Stomach (tissue), 19 donors: ENCODE measurements at places on chromosomes 5 and 9.
A peak's percentile ranks its signal among the peaks of the same experiment; 100 is the strongest.

DNA sequence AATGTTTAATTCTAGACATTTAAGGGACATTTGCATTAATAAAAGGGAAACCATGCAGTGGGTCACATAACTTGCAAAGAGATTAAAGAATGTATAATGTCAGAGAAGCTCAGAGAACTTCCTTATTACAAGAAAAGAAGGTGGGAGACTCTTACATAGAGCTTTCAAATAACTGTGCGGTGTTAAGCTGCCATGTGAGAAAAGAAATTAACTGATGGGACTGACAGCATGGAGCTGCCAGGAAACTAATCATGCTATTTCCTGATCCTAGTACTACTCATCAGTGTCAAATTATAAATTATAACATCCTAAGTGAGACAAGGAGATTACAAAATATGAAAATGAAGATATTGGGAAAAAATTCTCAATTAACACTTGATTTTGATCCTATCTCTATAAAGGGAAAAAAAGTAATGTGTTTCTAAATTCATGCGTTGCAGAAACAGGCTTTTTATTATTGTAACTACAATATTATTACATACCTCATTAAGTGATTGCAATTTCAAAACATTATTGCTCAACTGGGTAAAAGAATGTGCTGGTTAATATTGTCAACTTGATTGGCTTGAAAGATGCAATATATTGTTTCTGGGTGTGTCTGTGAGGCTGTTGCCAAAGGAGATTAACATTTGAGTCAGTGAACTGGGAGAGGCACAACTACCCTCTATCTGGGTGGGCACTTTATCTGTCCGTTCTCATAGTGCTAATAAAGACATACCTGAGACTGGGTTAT, 609.5 kb upstream of the NUDT12 start:
- DNase-seq: no peak

DNA sequence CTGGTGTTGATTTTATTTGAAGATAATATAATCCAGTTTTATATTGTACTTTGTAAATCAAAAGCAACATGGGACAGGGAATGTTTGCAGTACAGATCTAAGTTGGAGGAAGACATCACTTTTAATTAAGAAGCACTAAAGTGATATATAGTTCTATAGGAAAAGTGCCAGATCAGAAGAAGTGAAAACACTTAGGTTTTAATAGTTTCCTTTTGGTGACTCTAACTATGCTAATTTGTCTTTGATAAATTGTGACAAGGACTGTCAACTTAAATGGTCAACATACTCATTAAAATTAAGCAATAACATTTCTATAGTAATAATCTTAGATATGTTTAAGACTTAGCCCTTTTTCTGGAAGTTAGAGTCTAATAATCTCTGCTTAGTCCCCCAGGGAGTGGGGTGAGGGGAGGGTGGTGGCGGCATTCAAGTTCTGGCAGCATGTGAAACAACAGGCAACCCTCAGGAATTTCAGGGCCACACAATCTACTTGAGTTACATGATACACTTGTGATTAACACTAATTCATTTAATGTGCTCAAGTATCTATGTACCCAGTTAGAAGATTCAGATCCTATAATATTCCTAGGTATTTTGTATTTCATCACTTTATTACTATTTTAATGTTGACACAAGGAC, 1026.5 kb downstream of the NR2F1-AS1 start:
- no peak for DNase-seq

GRCh38 chr5:109668237-109668636, 21.5 kb upstream of the MAN2A1 start:
- no peak for DNase-seq

DNA sequence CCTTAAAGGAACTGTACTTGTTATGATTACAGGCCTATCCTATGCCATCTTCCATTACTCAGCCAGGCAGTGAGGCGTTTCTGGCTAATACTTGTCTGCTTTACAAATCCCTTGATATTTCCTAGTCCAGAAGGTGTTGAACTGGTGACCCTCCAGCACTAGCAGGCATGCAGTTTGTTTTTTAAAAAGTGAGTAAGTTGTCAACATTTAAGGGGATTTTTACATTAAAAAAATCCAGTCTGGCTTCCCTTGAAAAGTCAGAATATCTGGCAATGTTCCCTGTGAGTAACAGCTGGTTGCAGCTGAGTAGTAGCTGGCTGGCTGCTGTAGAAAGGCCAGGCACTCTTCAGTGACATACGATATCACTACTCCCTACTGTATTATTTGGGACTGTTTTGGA, 21.8 kb downstream of the GRIN3A start:
- peak; percentile 67 for DNase-seq

- DNase-seq: no peak
Observed at GRCh38 chr5:59097116-59097515, 514.2 kb downstream of the RAB3C start.

GRCh38 chr5:143244000-143244736, 159.3 kb downstream of the NR3C1 start:
- peak; percentile 32 for DNase-seq

DNA sequence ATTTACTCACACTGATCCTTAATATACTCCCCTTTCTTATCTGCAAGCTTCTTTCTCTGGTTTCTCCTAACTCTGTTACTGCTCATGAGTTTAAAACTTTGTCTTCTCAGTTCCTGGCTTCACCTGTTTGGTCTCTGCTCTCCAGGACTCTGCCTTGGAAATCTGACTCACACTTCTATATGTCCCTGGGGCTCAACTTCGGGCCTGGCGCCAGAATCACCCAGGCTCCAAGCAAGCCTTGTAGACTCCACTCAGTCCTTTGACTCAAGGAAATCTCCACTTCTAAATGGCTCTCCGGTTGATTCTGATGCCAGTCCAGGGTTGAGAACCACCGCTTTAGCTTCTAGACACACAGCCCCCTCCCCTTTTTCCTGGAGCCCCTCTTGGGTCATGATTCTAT, 57.8 kb downstream of the TMC1 start:
- peak; percentile 64 for DNase-seq

DNA sequence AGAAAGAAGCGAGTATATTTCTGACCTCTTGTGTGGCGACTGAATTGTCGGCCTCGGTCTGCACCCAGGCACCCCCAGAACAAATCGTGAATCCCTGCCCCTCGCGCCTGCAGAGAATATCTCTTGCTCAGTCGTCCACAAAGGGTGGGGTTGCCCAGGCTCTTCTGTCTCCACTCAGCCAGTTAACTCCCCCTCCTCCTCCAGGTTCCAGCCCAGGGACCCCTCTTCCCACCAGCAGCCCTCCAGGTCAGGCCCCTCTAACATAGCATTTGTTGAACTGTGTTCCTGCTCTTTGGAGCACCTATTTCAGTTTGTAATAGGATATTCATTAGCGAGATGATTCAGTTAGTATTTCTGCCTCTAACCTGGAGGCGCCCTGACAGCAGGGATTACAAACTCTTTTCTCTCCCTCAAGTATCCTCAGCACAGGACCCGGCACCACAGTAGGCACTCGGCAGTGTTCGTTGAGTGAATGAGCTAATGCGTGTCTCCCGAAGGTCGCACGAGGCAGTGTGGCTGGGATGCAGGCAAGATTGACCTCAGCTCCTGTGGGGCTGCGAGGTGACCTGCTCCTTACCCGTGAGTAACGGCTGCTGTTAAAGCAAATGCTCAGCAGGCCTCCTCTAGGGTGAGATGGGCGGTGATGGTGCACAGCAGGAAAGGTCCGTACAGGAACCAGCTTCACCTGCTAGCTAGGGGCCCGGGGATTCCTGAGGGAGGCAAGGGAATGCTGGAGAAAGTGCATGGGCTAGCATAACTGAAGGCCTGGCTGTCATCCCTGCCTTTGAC, 25.8 kb downstream of the ZBTB34 start:
- DNase-seq: no peak

- no peak for DNase-seq
Observed at GRCh38 chr9:71826279-71826678, 58.0 kb upstream of the CEMIP2 start.

DNA sequence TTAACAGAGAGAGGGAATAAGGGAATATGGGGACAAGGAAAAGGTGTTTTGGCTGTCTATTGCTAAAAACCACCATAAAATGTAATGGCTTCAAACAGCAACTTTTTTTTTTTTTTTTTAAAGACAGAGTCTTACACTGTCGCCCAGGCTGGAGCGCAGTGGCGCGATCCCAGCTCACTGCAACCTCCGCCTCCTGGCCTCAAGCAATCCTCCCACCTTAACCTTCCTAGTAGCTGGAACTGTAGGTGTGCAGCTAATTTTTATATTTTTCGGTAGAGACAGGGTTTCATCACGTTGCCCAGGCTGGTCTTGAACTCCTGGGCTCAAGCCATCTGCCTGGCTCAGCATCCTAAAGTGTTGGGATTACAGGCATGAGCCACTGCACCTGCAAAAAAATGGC, 4.3 kb upstream of the SPATA24 start:
- no peak for DNase-seq

DNA sequence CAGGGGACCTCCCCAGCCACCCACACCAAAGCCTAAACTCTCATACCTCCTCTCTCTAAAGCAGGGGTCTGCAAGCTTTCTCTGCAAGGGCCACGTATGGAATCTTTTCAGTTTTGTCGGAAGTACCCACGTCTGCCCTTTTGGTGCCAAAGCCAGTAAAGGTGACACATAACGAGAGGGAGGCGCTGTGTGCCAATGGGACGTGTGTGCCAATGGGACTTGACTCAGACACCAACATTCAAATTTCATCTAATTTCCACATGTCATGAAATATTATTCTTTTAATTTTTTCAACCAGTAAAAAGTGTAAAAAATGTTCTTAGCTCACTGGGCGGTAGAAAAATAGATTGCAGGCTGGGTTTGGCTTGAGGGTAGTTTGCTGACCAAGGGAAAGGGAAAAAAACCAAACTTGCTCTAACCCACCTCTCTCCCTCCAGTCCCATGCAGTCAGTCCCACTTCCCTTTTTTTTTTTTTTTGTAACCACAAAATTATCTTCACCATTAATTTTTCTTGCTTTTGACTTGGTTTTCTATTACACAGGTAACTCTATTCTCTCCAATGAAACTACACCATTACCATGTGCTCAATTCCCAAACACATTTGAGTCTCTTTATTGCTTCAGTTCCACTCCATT, 25.5 kb downstream of the OR2V1 start:
- no peak for DNase-seq

DNA sequence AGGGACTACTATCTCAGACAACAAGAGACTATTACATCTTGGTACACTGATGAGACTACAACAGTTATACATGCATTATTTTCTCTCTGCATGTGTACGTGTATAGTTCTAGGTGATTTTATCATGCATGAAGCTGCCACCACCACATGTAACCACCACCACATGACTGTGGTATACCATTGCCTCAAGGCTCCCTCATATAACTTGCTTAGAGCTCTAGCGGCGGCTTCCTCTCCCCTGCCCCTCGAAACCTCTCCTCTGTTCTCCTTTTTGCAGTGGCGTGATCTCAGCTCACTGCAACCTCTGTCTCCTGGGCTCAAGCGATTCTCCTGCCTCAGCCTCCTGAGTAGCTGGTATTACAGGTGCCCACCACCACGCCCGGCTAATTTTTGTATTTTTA, 162.3 kb downstream of the AOPEP start:
- no peak for DNase-seq

GRCh38 chr5:174799121-174799520, 74.7 kb downstream of the MSX2 start:
- no peak for DNase-seq

- DNase-seq: no peak
Observed at GRCh38 chr5:159184236-159184635, 25.1 kb downstream of the RNF145 start.

DNA sequence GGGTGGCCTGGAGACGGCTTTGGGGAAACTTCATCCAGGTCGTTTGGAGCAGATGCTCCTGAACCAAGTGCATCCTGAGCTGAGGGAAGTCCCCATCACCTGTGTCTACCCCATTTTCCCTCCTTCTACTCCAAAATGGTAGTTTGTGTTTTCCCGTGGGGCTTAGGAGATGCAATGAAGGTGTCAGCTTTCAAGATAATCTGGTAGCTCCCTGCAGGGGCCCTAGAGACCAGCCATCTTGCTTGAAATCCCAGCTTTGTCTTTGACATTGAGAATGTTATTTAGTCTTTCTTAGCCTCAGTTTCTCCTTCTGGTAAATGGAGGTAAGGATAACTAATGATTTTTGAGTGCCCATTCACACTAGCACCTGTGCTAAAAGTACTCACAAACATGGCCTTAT, 77.4 kb downstream of the WWC1 start:
- no peak for DNase-seq

DNA sequence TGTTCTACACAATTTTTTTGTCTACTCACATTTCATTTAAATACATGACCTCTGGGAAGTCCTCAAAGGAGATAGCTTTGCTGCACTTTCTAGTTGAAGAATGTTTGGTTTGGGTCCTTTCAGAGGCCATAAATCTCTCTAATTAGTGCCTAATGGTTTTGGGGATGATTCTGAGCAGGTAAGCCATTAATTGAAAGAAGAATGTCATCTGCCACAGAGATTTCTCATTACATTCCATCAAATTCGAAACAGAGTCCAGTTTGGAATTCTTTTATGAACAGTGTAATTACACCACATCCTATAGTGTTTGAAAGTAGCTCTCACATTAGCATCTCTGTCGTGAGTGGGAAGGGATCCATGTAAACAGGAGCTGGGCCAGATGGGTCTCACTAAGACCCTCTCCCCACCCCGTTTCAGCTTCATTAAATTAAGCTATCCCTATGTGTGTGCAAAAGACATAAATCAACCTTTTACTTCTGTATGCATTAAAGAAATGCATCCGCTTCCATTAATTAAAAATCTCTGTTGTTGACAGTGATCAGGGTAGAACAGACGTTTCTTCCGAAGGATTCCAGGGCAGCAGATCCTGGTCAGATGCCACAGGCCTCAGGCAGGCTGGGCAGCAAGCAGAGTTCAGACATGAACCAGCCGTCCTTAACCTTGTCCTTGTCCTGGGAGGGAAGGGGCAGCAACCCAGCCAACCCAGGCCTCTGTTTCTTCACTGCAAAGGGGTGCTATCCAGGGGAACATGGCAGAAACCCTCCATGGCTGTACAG, 99.8 kb upstream of the MAP1B start:
- no peak for DNase-seq

GRCh38 chr9:98120476-98120875, 1.5 kb upstream of the TRIM14 start:
- no peak for DNase-seq
